CD8-positive, alpha-beta T cell (primary cell): ENCODE measurements at places on chromosomes 2 and 18.

DNA sequence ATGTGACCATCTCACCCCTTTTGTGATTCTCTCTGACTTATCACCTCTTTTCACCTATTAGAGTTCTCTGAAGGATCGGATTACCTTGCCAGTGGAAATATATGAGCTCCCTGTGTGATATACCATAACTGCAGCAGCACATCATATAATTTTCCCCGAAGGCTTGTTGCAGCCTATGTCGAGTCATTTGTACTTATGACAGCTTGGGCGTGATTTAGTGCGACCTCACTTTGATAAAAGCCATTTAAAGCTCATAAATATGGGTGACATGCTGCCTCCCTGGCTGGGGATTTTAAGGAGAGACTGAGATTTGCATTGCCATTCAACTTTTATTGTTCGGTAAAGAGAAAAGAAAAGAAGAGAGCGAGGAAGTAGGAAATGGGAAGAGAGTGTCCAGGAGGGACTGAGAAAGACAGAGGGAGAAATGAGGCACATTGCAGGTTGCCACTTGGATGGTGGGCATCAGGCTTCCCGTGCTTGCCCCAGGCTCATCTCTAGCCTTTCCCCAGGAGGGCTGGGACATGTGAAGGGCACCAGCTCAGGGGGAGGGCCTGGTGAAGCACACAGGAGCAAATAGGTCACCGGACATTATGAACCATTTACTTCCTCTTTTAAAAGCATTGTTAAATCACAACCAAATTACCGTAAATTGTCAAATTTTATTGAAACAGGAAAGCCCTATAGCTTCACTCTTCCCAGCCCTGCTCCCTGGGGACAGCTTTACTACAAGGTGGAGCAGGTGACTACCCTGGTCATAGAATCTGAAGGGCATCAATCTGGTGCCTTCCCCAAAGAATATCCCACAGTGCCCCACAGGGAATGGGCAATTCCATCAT lies 161.3 kb downstream of the SETBP1 start:
- no peak for DNase-seq

- no peak for DNase-seq
These were observed 149.3 kb downstream of the FAM124B start for GRCh38 chr2:224252631-224253030.

- no peak for DNase-seq
These were observed 152.2 kb downstream of the ALPK2 start for GRCh38 chr18:58476516-58477256.

DNA sequence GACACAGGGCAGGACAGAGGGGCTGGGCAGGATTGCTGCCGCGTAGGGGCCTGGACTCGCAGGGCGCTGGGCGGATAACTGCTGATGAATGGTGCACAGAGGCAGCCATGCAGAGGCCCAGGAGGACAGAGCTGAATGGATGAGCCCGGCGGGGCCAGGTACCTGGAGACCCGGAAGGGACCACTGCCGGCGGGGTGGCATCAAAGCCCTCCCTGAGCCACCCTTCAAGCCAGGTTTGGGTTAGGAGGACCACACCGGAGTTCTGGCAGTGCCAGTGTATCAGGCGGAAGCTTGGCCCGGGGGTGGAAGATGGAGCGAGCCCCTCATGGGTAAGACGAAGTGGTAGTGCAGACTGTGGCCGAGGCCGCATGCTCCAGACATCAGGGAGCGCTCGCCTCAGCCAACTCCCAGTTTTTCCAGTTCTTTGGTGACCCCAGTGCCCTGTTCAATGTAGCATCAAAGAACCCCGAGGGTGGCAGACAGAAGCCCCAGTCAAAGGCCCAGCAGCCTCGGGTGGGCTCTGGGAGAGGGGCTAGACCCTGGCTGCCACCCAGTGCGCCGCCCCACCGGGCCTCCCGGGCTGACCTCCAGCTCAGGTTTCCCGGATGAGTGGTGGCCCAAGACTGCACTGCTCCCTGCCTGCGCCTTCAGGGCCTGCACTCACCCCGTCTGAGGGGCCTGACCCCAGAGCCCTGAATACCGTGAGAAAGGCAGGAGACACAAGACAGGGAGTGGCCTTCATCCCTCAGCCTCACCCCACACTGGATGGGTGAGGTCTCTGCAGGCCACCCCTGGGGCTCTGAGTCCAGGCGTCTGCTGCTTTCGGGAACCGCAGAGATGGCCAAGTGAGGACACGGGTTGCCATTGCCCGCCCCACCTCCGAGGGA lies 50.9 kb downstream of the ACAA2 start:
- DNase-seq = no peak

- DNase-seq = no peak
These were observed 16.7 kb downstream of the ZNF638 start for GRCh38 chr2:71348302-71348701.

- DNase-seq = no peak
These were observed 64.5 kb downstream of the PID1 start for GRCh38 chr2:229206548-229206947.

DNA sequence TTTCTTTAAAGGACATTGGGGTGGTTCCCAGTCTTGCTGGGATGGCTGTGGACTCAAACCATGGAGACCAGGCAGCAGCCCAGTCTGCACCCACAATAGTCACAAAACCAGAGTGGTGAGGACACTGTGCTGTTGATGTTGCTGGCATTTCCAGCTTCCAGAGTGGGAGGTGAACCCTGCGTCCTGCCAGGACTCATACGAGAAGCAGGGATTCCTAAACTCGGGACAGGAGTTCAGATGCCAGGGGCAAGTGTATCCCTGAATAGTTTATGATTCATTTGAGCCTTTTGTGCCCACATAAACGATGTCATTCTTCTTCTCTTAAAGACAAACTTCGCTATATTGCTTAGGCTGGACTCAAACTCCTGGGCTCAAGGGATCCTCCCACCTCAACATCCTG lies 62.8 kb downstream of the TCF7L1 start:
- no peak for DNase-seq

GRCh38 chr2:217417536-217417935 lies 557.7 kb upstream of the TNP1 start:
- DNase-seq = no peak

DNA sequence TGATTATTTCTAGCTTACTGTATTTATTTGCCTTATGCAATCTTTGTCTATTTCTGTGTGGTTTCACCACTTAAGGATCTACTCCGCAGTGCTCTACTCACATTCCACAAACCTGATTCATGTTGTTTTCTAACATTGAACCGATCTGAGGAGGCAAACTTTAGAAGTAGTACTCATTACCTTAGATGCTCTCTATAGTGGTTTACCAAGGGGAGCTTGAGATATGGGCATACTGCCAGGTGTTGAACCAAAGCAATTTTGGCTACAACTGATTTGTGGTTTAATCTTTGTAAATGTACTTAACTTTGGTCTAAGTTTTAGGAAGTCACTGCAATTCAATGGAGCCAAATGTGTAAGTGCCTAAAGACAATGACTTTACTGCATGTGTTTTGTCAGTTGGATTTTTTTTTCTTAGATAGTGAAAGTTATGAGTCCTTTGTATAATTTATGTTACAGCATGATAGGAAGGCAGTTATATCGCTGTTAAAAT lies 50.1 kb downstream of the MAP2 start:
- DNase-seq = no peak

DNA sequence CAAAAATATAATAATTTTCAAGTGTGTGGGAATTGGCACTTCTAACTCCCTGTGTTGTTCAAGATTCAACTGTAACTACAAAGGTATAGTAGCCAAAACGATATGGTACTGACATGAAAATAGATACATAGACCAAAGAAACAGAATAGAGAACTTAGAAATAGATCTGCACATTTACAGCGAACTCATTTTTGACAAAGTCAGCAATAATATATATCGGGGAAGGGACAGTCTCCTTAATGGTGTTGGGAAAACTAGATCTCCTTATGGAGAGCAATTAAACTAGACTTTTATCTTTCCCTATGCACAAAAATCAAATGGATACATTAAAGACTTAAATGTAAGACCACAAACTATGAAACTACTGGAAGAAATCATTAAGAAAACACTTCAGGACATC lies 1530.6 kb upstream of the SLC39A10 start:
- no peak for DNase-seq

DNA sequence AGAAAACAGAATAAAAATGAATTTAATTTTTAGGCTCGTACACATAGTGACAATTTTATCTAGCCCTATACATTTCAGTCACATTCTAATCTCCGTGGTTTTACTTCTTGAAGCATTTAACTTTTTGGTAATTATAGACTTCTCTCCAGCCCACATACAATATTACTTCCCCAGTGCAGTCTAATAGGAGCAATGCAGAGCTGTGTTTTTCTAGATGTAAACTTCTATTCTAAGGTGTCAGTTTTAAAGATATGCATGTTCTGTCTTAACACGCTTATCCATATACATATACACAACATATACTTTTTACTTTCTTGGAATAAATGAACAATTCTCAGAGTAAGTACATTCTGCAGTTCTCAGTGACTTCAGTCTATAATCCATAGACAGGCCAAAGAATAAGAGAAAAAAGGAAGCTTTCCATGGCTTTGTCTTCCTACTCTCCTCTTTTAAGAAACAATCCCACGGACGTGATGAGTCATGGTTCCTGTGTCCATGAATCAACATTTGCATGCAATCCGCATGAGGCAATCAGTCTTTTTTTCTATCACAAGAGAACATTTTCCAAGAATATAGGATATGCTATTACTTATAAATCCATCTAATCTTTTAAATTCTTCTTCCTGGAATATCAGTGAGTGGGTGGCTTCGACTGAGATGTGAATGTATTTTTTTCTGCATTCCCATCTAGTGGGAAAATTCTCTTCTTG lies 42.8 kb downstream of the CCDC102B start:
- DNase-seq = peak; percentile 9

DNA sequence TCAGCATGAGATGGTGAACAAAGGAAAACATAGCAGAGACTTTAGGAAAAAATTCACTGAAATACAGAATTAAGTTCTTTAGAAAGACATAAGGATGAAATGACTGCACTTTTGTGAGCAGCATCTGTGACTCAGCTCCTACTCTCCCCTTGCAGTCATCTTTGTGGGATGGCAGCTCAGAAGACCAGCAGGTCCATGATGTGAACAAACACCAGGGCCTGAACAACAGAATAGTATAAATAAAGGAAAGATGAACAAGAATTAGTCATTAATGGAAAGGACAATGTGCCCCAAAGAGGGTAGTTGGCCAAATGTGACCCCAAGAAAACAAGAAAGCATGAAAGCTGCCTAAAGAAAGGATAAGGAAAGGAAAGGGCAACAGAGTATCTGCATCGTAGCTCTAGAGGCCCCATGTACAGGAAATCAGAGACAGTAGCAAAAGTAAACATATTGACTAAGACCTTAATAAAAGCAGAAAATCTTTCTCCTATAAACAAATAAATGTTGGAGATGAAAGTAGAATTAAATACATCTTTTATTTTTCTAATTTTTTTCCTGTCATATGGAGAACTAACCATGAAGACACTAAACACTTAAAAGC lies 318.0 kb downstream of the ZEB2 start:
- no peak for DNase-seq

DNA sequence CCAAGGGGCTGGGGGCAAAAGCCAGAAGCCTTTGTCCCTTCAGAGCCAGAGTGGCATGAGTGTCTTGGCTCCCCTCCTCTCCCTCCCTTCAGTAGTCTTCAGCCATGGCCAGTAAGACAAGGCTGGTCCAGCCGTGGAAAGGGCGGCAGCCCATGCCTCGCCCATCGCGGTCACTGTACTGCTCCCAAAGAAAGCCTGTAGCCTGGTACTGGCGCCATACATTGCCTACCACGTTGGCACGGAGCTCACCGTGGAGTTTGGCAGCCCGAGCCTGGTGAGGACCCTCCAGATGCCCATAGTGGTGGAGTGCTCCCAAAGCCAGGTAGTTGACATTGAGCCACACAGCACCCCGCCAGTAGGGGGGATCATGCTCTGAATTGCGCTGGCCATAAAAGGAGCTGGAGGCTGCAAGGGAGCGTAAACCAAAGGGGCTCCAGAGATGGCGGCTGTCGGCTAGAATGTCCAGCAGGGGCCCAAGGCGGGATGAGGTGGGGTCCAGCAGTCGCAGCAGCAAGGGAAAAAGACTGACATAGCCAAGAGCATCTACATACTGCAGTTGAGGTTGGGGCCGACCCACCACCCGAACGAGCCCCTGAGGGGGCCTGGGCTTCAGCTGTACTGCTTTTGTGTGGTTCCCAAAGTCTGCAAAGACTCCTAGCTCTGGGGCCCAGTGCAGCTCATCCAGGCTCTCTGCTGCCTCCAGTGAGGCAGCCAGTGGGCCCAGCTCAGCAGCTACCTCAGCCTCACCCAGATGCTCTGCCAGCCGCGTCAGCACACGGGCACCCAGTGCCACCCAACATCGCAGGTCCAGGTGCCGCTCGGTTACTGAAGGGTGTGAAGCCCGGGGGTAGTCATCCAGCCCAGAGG lies 3.2 kb downstream of the WBP1 start:
- DNase-seq = no peak

GRCh38 chr18:29181151-29181901 lies 1004.4 kb upstream of the CDH2 start:
- DNase-seq = no peak

DNA sequence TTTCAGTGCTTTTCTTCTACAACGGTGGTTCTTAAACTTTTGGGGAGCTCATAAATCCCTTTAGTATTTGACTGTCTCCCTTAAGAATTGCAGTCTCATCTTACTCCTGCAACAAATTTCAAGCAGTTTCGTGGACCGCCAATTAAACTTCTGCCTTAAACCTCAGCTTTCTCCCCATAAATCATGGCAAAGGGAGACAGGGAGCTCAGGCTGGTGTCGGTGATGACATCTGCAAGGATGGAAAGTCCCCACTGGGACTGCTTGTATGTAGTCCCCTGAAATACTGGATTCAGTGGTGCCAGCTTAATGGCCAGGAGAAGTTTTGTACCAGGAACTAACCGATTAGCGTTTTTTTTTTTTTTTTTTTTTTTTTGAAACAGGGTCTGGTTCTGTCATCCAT lies 148.7 kb upstream of the ITGA6 start:
- DNase-seq = no peak

GRCh38 chr2:174395969-174396630 lies 570 bp downstream of the SCRN3 start:
- DNase-seq = no peak

- DNase-seq = no peak
These were observed 8.1 kb downstream of the ASIC4 start for GRCh38 chr2:219522111-219523030.
